ENCODE measurements at places on chromosomes 2 and 18.

GRCh38 chr2:45802499-45803138, 151.1 kb downstream of the PRKCE start:
- no peak for DNase-seq

- no peak for DNase-seq
These were observed 36.5 kb upstream of the HNRNPA3 start for GRCh38 chr2:177175917-177176668.

GRCh38 chr2:104648376-104648775, 205.5 kb upstream of the POU3F3 start:
- DNase-seq = no peak

DNA sequence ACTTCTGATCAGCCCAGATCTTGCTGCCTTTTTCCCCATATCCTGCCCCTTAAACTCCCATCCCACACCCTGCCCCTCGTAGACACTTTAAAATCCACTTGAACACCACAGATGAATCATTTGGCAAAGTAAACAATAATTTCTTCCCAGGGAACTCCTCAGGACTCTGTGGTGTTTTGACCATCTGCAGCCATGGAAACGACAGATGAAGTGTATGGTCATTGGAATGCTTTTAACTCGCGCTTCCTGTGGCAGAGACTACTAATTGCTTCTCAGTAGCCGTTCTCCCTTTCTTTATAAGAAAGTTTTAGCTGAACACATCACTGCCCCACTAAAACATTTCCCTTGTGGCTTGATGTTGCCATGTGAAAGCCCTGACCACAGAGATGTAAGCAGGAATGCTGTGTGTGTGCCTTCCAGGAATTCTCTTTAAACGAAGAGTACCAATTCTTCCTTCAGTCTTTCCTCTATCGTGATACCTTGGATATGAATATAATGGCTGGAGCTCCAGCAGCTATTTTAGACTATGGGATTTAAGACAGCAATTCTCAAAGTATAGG, 92.7 kb upstream of the PARD3B start:
- no peak for DNase-seq

- no peak for DNase-seq
These were observed 5.8 kb upstream of the MTA3 start for GRCh38 chr2:42562474-42563144.

- DNase-seq = no peak
These were observed 4.1 kb downstream of the RHBDD1 start for GRCh38 chr2:226839951-226840350.

DNA sequence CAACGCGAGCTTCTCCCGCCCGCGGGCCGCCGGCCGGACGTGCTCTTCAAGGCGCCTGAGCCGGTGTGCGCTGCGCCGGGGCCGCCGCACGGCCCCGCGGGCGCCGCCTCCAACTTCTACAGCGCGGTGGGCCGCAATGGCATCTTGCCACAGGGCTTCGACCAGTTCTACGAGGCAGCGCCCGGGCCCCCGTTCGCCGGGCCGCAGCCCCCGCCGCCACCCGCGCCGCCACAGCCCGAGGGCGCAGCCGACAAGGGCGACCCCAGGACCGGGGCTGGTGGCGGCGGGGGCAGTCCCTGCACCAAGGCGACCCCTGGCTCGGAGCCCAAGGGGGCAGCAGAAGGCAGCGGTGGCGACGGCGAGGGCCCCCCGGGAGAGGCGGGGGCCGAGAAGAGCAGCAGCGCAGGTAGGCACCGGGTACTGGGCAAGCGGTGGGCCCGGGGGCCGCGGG, 676 bp downstream of the HOXD11 start:
- no peak for DNase-seq

- no peak for DNase-seq
These were observed 329.0 kb downstream of the PTPRM start for GRCh38 chr18:7896161-7896560.

DNA sequence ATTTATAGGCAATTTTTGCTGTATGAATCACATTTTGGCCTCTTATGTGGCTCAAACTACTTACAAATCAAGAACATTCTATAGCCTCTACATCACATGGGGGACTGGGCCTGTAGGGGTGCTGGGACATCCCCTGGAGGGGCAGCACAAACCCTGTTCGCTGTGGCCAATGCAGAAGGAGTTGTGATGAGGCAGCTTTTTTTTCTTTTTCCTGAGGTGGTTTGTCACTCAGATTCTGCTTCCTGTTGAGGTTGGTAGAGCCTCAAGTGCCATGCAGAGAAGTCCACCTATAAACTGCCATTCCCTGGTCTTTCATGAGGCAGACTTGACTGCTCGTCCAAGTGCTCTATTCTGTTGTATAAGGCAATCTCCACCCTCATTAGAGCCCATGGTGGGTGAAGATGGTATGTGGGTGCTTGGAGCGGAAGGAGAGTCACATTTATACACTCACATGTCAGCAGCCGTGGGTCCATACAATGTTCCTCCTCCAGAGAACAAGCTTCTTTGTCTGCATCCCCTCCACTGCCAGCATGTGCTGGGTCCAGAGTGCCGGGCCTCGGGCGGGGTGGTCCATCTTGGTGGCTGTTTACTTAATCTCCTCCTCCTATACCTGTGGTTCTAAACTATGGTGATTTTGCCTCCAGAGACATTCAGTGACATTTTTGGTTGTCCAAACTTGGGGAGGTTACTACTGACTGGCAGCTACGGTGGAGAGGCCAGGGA, 120.3 kb downstream of the ACOXL start:
- peak; percentile 23 for DNase-seq

- DNase-seq = no peak
These were observed 178.7 kb downstream of the ANTXR1 start for GRCh38 chr2:69191634-69192033.

GRCh38 chr18:45657357-45658335, 42.4 kb downstream of the SLC14A2 start:
- no peak for DNase-seq

- DNase-seq = no peak
These were observed 342.0 kb downstream of the EN1 start for GRCh38 chr2:118505436-118505835.

DNA sequence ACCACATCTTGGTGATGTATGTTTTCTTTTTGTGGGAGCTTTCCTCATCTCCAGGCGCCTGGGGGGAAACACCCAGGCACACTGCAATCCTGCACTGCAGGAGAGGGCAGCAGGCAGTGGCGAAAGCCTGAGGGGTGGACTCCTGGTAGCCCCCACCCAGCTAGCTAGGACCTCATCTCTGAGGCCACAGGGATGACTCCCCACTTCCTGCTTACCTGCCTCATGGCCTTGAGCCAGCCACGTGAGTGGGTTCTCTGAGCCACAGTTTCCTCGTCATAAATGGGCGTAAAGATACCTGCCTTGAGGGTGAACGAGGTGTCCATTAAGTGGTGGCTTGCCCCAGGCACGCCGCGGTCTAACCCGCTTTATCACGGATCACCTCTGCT, 19.1 kb downstream of the TRAF3IP1 start:
- DNase-seq = no peak

DNA sequence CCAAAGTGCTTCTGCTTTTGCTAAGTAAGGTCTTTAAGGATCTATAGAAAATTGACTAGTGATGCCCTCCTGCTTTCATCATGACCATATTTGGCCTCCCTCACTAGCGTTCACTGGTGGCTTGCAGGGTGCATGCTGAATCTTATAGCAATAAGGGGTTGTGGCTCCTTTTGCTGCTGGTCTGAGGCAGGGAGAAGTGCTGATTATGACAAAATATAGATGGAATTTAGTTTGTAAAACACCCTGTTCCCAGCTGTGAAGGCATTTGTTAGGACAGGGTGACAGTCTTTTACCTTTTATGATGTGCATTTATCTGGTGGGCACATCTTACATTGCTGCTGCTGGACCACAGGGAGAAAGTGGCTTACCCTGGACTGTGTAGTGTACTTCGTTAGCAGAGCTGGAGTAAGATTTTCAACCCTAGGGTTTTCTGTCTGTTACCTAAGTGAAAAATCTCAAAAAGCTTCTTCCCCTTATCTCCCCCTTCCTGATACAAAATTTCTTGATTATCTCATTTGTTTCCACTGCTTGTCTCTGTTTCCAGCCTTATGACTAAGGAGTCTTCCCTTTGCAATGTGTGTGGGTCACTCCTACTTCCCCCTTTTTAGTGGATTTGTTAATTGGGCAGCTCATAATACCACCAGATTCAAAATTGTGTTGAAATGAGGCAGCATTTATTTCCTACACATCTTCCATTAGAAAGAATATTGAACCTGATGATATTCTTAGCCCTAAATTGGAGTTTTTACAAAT, 21.2 kb upstream of the RPL37A start:
- no peak for DNase-seq

DNA sequence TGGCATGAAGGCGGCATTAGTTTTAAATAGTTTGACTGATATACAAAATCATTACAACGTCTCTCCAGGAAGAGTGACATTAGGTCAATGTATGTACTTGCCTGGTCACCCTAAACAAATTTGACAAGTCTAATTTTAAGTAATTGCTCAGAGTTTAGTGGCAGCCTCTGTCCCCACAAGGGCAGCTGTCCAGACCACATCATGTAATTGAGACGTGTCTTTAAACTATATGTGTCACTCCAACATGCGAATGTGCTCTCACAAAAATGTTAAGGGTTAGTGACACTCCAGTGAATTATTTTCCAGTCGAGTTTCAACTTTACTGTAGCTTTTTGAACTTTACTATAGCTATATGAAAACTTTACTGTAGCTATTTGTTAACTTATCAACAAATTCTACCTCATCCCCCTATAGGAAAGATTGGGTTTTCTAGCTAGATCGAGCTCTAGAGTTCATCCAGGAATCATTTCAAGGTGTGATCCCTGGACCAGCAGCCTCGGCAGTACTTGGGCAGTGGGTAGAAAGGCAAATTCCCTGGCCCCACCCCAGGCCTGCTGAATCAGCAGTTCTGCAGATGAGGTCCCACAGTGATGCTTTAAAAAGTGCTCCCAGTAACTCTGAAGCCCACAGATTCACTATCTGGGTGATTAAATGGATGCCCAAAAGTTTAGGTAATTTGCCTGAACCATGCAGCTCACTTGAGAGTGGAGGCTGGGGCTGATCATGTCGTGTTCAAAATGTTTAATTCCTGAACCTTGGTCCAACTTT, 66.4 kb upstream of the POU3F3 start:
- DNase-seq = no peak

DNA sequence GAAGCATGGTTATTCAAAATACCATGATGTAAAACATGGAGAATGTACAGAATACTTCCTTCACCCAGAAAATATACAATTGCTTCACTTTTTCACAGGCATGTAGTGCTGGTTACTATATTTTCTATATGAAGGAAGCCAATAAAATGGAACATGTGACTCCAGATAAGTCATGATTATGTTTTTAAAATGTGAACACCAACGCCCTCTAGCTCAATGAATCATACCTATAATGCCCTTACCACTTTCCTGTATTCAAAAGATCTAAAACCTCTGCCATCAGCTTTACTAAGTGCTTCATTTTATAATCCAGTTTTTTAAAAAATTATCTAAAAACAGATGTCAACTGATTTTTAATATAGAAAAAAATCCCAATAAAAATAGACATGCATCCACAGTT, 59.9 kb downstream of the SMAD2 start:
- no peak for DNase-seq

GRCh38 chr2:56985609-56986008, 801.8 kb downstream of the CCDC85A start:
- DNase-seq = no peak

DNA sequence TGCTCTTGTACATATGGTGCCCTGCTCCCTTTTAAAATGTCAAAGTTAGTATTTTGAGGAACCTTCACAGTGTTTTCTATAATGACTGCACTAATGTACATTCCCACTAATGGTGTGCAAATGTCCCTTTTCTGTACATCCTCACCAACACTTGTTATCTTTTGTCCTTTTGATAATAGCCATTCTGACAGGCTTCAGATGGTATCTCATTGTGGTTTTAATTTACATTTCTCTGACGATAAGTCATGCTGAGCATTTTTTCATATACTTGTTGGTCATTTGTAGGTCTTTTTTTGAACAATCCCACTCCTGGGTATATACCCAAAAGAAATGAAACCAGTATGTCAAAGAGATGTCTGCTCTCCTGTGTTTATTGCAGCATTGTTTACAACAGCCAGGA, 268.3 kb downstream of the FBXO15 start:
- no peak for DNase-seq

GRCh38 chr18:75211953-75212750, 1.6 kb downstream of the TSHZ1 start:
- peak; percentile 17 for DNase-seq

- DNase-seq = no peak
These were observed 66.3 kb downstream of the EMX1 start for GRCh38 chr2:72983500-72984161.

DNA sequence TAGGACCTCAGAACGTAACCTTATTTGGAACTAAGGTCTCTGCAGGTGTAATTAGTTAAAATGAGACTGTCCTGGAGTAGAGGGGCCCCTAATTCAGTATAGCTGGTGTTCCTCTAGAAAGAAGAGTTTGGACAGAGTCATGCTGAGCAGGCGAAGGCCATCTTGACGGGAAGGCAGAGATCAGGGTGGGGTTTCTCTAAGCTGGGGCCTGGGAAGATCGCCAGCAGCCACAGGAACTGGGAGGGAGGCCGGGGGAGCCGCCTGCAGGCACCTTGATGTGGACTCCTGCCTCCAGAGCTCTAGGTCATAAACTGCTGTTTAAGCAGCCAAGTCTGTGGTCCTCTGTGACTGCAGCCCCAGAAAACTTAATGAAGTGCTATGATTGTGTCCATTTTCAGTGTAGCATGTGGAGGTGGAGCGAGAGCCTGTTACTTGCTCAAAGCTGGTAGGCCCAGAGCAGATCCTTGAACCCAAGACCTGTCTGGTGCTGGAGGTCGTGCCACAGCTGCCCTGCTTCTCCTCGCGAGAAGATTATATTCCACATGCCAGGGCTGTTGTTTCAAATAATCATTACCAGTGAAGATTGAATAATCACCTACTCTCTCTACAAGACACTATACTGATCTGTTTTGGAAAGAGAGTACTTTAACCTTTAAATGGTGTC, 105.7 kb downstream of the TPO start:
- no peak for DNase-seq

- DNase-seq = no peak
These were observed 1.4 kb downstream of the WNT6 start for GRCh38 chr2:218860950-218861381.

- no peak for DNase-seq
These were observed 13.2 kb upstream of the CEP68 start for GRCh38 chr2:65043001-65043400.

DNA sequence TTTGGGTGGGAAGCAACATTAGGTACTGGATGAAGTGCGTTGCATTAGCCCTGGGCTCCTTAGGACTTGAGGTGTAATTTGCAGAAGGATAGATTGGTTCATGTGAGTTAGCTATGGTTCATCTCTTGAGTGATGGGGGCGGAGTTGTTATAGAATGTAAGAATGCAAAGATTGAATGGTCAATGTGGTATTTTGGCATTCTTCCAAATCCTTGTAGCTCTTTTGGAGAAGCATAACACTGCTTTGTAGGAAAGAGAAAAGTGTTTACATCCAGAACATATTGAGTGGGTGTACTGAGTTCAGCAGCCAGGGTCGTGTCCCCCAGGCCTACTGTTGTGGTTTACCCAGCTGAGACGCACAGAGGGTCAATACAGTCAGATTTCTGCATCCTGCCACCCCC, 173.5 kb downstream of the FMNL2 start:
- DNase-seq = no peak
